ENCODE measurements at places on chromosomes 11 and 22.

GRCh38 chr11:27353593-27354358, 9.2 kb downstream of the CCDC34 start:
- no peak for DNase-seq

GRCh38 chr11:74780248-74781005, 31.8 kb downstream of the RNF169 start:
- no peak for DNase-seq

DNA sequence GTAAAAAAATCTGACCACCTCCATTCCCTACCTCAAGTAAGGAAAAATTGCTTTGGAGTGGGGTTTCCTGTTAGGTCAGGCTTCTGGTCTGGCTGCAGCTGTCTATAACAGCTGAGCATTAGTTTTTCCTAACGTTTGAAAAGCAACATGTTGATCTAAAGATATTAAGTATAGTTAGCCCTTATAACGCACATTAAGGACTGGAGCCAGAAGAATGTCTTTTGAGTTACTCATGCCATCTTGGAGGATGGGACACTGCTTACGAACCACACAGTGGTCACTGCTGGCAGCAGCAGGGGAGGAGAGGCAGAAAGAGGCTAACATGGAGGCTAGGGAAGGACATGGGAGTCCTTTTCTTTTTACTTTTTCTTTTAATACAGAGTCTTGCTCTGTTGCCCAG, 44.1 kb upstream of the GDPD4 start:
- no peak for DNase-seq

- no peak for DNase-seq
Measured at GRCh38 chr11:12860827-12861226, 148.3 kb upstream of the RASSF10 start.

- DNase-seq: no peak
Measured at GRCh38 chr11:33869481-33870422, 22.1 kb downstream of the LMO2 start.

- DNase-seq: no peak
Measured at GRCh38 chr11:122273476-122274191, 157.6 kb upstream of the BLID start.

DNA sequence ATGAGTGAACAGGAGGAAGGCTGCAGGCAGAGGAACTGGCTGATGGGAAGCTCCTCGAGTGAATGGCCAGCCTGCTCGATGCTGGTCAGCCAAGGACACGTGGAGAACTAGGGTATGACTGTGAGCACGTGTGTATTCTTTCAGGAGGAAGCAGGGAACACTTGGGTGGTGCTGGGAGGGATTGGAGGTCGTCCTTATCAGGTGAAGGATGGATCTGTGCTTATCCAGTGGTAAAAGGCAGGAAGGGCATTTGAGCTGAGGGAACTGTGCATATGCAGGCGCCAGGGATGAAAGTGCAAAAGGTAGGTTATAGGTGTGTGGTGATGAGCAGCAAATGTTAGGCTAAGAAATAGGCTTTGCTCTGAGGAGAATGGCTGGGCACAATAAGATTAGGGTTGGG, 9.7 kb upstream of the SLCO2B1 start:
- DNase-seq: no peak

Measured in activated T-cell treated with anti-CD3 and anti-CD28 coated beads for 1 hour (primary cell).